ENCODE measurements at places on chromosomes 7 and 10.

- DNase-seq = no peak
These were observed 277.0 kb downstream of the EXOC4 start for GRCh38 chr7:133529861-133530260.

- DNase-seq = no peak
These were observed 367.7 kb downstream of the SFMBT2 start for GRCh38 chr10:7043055-7043653.

- DNase-seq = no peak
These were observed 58.6 kb upstream of the EFCAB10 start for GRCh38 chr7:105639667-105640493.

- no peak for DNase-seq
These were observed 6.0 kb upstream of the NPVF start for GRCh38 chr7:25234336-25234735.

GRCh38 chr10:79331709-79332108 lies 15.6 kb upstream of the PPIF start:
- peak; percentile 57 for DNase-seq

- no peak for DNase-seq
These were observed 75.6 kb upstream of the NRBF2 start for GRCh38 chr10:63057509-63057908.

DNA sequence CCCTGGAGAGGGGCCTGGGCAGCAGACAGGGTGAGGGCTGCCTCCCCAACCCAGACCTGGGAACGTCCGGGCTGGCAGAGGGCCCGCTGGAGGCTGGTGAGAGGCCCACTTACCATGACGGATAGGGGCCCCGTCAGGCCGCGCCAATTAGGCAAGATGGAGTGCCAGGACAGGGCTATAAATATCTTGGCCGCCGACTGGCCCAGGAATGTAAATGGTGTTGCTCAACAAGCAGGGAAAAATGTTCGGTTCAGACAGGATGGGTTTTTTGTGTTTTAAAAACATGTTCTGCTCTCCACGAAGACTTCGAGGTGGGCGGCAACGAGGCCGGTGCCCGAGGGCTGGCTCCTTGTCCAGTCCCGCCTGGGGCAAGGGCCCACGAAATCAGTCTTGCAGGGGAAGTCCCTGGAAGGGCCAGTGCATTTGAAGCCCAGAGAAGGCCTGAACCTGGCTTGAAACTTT lies 35.8 kb upstream of the ELN start:
- peak; percentile 79 for DNase-seq

DNA sequence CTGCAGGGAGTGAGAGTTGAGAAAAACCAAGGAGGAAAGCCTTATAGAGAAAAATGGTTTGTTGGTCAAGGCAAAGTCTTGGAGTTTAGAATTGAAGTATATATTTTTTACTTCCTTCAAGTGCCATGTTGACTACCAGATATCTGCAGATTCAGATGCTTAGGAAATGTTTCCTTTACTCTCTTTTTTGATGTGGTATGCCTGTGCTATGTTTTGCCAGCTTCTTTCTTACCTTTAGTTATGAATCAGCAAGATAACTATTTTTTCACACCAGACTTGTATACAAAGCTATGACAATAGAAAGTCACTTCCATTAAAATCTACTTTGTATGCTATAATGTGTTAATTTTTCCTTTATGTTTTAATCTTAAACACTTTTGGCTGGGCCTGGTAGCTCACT lies 3.6 kb downstream of the R3HCC1L start:
- no peak for DNase-seq

DNA sequence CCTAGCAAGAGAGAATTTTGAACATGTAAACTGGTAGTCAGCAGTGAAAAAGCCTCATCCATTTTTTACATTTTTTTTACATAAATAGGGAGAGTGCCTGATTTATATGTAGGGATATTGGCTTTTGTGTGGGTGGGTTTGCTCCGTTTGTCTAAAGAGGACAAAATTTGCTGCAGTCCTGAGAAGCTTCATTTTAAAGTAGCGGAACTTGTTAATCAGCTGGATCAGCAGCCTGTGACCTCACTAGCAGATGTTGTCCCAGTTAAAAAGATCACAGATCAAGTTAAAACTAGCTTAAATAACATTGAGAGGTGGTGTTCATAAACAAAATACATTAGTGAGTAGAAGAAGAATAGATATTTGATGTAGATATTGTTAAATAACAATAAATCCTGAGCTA lies 2.6 kb downstream of the ATRNL1 start:
- DNase-seq = no peak

DNA sequence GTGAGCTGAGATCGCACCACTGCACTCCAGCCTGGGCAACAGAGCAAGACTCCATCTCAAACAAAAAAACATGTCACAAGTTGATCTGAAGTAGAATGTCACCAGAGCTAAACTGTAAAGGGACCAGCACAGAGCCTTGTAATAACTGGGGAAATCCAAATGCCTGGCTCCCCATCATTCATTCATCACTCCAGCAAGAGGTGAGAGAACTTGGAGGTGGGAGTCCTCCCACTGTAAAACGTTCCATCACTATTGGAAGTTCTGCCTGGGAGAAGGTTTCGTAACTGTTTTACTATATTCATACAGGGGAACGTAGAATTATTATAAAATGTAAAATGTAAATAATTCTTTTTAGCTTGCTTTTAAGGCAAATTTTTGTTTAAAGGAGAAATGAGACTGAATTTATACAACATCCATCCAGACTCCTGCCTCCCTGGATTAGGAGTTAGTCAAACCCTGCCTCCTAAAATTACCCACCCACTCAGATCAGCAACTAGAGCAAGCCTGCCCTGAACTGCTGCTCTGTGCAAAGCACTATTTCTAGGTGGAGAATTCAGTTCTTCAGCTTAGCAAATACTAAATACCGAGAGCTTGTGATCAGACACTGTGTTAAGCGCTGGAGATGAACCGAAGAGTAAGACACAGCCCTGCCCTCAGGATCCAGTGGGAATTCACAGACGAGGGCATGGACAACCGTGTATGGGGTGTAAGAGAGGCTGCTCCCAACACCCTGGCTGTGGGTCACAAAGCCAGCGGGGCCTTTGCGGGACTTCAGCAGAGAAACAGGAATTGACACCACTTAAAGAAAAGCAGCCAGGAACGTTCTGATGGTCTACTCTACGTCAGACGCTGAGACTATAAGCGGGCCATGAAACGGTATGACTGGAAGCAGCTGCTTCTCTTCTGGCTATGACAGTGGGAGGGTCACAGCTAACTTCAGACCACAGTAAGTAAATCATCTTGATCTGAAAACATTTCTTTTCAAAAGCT lies 208.3 kb downstream of the ZMYND11 start:
- no peak for DNase-seq

GRCh38 chr7:29647020-29647654 lies 83.5 kb downstream of the PRR15 start:
- DNase-seq = no peak

GRCh38 chr7:41193738-41194282 lies 509.1 kb downstream of the INHBA start:
- no peak for DNase-seq

GRCh38 chr10:98067165-98067564 lies 36.7 kb upstream of the CRTAC1 start:
- no peak for DNase-seq

- DNase-seq = no peak
These were observed 13.3 kb downstream of the BMPER start for GRCh38 chr7:33918438-33919143.

- DNase-seq = no peak
These were observed 69.8 kb upstream of the LSM8 start for GRCh38 chr7:118114175-118114574.

DNA sequence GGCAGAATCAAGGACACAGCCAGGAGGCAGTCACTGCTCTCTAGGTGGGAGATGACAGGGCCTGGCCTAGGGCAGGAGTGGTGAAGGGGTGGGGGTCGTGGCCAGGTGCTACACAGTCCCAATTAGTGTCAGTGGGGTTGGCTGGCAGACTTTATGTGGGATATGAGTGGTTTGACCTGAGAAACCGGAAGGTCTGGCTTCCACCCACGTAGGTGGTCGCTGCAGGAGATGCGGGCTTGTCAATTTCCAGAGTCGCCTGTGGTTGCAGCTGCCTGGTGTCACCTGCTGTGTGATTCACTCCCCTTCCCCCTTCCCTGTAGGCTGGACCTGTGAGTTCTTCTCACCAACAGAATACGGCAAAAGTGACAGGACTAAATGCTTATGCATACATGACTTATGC lies 124.3 kb downstream of the KLF6 start:
- no peak for DNase-seq

All from fibroblast of pulmonary artery (primary cell).